Central memory CD8-positive, alpha-beta T cell (primary cell): ENCODE measurements at places on chromosomes 3 and 15.

DNA sequence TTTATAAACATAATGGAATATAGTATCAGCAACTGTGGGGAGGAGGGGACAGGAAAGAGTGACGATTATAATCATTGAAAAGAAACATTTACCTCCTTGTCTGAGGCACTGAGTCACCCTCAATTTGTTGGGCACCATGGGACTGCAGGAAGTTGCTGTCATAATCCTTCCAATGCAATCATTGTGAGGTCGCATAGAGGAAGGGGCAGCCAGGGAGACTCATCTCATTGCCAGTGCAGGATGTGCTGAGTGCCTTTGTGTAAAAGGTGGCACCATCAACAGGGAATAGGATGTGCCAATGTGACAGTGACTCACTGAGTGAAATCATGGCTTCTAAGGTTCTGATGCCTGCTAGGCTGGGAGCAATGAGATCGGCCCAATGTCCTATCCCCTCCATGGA, 300.4 kb upstream of the ADAMTS9 start:
- no peak for DNase-seq

- DNase-seq: no peak
Observed at GRCh38 chr15:31452595-31453557, 126.2 kb downstream of the KLF13 start.

DNA sequence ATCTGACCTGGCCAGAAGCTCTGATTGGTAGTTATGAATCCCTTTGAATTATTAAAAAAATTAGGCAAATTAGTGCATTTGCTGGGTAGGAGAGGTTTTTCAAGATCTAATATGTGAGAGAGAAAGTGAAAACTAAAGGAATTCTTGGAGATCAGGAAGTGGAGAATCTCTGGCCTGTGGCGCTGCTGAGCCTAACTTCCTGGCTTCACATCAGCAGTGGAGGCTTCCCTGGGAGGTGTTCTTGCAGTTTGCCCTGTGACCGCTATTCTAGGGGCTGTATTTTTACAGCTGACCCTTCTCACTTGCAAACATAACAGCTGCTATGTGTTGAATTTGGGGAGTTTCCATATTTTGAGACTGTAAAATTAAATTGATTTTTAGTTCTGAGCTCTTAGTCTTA, 166.4 kb downstream of the ATG7 start:
- DNase-seq: no peak

DNA sequence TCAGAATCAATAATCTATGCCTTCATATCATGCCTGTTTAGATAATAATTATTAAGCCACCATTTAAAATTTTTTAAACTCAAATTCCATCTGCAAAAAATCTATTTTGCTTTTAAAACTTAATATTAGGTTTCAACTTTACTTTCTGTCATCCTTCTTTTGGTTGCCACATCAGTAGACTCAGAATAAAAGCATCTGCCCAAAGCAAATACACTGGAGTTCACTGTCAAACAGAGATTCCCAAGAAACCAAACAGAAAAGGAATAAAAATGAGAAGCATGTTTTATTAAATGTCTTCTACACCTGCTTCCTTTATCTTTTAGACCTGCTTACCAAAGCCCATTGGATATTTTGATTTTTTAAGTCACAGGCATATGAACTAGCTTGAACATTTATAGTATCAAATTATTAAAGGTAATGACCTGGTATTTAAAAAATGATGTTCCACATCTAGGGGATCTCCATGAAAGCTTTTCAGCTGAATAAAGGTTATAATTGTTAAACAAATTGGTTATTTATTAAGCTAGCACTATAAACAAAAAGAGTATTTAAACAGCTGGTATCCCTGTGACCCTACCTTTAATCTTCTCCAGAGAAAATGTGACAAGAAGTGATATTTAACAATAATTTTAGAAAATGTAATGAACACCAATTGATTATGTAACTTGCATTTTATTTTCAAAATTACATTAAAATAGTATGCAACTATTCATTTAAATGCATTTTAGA, 62.5 kb downstream of the ALCAM start:
- DNase-seq: no peak

DNA sequence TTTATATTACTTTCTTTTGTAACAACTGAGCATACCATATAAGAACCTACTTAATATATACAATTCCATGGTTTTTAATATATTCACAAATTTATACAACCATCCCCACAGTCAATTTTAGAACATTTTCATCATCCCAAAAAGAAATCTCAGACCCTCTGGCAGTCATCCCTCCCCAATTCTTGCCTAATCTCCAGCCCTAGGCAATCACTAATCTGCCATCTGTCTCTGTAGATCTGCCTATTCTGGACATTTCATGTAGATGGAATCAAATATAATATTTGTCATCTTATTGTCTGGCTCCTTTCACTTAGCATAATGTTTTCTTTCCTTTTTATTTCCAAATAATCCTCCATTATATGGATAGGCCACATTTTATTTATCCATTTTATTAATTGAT, 92.5 kb downstream of the LARS2 start:
- no peak for DNase-seq

GRCh38 chr15:94584833-94585244, 353.5 kb downstream of the MCTP2 start:
- DNase-seq: no peak

- no peak for DNase-seq
Observed at GRCh38 chr3:195570344-195570743, 13.4 kb downstream of the APOD start.

DNA sequence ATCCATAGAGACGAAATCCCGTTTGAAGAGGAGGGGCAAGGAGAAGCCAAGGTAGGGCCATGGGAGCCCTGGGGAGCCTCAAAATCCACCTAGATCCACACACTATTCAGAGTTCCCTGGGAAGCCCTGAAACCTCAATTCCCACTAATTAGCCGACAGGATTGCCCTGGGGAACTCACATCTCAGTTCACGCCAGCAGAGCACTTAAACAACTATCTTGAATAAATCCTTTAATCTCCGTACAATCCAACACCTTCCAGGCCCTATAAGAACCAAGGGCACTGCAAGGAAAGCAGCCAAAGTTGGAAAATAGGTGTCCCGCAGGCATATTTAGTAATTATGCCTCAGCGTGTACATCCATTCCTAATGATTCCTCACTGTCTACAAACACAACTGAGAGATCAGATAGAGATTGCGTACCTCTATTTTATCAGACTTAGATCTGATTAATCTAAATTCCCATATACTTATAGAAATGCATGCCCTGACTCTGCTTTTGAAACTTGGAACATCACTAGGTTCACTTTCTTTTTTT, 25.6 kb upstream of the EIF4A2 start:
- DNase-seq: no peak
